ENCODE measurements at places on chromosomes 13 and 19.
A peak's percentile ranks its signal among the peaks of the same experiment; 100 is the strongest.

- DNase-seq = no peak
Measured at GRCh38 chr13:111880185-111880584, 186.8 kb upstream of the SOX1 start.

DNA sequence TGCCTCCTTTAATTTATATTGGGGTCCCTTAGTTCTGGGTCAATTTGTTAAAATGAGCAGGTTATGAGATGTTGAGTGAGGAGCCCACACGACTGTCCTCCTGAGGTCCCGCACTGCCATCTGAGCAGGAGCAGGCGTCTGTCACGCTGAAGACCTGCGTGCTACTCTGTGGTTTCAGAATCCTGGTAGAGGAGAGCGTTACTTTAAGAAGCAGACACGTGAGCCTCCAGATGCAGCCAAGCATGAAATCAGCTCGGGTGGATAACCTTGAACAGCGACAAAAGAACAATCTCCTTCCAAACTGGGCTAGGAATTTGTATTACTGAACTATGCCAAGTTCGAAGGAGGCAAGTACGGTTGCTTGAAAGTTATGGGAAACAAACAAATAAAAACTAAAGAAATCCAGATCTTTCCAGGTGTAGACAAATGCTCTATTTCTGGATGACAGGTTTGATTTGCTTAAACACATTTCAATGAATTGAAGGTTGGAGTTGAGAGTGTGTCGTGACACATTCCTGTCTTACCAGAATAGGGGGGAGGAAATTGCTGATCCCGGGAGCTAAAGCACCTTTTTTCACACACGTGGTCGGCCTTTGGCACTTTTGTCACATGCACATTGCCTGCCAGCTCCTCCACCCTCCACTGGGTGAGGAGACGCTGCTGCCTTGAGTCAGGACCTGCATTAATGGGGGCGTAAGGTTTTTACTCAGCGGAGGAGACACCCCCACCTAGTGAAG lies 945.5 kb upstream of the SLC10A2 start:
- no peak for DNase-seq

DNA sequence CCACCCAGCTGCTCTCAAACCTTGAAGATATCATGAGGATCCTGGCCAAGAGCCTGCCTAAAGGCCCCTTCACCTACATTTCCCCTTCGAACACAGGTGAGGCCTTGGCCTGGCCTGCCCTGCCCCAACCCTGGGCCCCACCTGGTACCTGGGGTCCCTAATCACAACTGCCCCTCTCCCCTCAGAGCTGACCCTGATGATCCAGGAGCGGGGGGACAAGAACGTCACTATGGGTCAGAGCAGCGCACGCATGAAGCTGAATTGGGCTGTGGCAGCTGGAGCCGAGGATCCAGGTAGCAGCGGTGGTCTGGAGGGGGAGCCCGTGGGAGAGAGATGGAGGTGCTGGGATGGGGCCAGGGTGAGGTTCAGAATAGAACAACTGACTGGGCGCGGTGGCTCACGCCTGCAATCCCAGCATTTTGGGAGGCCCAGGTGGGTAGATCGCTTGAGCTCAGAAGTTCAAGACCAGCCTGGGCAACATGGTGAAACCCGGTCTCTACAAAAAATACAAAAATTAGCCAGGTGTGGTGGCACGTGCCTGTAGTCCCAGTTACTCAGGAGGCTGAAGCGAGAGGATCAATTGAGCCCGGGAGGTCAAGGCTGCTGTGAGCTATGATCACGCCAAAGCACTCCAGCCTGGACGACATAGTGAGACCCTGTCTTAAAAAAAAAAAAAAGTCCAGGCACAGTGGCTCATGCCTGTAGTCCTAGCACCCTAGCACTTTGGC lies 17.5 kb downstream of the DDX39A start:
- no peak for DNase-seq

DNA sequence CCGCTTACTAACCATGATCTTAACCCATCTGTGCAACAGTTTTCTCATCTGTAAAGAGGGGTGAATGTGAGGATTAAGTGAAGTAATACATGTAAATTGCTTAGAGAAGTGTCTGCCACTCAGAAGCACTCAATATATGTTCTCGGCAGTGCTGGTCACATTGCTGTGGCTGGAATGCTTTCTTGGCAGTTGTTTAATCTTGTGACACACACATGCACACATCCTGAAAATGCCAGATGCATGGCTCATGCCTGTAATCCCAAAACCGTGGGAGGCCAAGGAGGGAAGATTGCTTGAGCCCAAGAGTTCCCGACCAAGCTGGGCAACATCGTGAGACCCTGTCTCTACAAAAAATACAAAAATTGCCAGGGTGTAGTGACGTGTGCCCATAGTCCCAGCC lies 4.9 kb upstream of the DMKN start:
- no peak for DNase-seq

- no peak for DNase-seq
Measured at GRCh38 chr13:98858191-98858590, 105.7 kb upstream of the SLC15A1 start.

DNA sequence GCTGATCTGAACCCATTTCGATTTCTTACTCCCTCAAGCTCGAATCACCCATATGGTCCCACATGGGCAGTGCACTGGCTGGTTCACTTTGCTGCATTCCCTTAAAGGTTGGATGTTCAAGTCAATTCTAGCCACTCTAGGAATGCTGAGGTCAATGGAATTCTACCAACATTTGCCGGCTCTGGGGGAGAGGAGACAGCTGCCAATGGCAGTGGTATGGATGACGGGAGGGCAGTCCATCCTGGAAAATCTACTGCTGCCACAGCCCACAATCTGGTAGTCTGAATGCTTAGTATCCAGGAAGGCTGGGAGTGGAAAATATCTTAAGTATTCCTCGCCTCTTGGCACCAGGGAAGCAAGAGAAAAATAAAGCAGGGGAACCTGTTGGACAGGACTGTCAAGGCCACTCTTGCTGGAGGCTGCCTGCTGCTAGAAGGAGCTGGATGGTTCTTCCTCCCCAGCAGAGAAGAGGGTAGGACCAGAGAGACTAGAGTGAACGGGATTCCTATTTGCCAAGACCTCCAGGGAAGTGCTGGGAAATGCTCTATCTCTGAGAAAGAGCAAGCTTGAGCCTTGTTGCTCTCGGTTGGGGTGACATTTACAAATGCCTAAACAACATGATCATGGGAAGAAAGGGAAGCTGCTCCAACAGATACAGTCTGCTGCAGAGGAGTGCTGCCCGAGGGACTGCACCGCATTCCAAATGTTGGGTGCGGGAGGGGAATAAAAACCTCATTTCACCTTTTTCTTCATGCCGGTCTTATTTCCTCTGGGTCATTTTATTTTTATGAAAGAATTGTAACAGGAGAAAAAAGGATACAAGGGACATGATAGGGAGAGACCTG lies 20.7 kb upstream of the HMGB1 start:
- DNase-seq = peak; percentile 76

DNA sequence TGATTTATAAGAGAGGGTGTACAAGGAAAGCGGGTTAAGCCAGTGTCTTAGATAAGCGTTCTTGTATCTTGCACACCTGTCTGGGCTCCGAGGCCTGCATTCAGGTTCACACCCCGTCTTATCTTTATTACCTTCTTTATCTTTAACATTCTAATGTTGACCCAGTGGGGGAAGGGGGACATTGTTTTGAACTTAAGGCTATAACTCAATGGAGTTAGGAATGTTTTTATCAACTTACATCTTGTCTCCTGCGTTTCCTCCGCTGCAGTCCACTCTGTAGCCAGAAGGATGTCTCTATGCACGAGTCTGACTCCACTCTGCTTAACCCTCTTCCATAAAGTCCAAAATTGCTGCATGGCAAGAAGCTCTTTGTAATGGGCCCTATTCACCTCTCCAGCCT lies 71.2 kb downstream of the FGF9 start:
- no peak for DNase-seq

GRCh38 chr19:23283925-23284324 lies 33.7 kb upstream of the ZNF724 start:
- peak; percentile 22 for DNase-seq

- DNase-seq = peak; percentile 56
Measured at GRCh38 chr13:24035411-24035810, 125.1 kb upstream of the SPATA13 start.

DNA sequence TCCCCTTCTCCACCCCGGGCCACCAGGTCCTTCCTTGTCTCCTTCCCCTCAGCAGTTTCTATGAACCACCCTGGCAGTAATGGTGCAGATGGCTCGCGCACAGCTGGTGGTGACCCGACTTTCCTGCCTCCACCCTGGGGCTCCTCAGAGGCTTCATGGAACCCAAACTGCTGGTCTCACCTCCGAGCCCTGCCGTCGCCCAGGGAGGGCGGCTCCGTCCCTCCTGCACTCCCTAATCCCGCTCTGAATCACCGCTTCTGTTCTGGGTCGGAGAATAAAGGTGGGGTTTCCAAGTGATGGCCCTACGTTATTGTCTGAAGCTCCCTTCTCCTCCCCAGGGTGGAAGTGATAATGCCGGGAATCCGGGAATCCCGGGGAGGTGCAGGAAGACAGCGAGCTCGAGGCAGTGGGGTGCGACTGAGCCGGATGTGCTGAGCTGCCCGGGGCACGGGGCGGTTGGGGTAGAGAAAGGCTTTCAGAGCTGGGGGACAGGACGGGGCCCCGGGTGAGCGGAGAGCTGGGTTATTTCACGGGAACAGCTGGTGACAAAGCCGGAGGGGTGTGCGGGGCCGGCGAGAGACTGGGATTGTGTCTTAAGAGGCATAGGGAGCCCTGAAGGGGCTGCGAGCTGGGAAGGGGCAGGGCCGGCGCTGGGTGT lies 711 bp downstream of the FUT2 start:
- no peak for DNase-seq

DNA sequence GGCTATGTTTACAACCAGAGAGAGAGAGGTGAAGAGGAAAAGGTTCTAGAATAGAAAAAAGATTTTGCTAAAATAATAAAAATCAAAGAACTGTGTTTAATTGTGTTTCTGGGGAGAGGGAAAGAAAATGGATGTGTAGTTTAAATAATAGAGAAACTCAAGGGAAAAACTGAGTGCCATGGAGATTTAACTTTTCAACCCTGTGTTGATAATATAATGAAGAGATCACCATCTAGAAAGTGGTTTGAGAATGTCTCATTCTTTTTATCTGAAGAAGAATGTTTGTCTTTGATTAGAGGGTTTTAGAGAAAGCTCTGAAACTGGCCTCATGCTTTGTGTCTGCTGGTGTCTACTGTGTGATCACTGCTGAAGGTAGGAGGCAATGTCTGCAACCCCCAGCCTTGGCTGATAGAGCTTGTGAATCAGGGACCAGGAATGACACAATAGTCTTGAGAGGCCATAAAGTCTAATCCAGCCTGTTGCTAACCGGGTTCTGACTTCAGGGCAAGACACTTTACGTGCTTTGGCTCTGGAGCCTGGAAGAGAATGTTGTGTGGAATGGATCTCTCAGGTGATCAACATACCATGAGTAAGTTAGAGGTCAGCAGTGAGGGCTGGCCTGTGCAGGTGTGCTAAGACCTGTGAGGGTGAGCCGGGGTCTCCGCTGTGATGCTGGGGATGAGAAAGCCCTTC lies 5.4 kb downstream of the COL4A2 start:
- DNase-seq = no peak

- DNase-seq = peak; percentile 46
Measured at GRCh38 chr19:19591133-19591825, 27.2 kb downstream of the PBX4 start.

GRCh38 chr19:3057275-3057714 lies 5.0 kb downstream of the TLE5 start:
- peak; percentile 73 for DNase-seq

DNA sequence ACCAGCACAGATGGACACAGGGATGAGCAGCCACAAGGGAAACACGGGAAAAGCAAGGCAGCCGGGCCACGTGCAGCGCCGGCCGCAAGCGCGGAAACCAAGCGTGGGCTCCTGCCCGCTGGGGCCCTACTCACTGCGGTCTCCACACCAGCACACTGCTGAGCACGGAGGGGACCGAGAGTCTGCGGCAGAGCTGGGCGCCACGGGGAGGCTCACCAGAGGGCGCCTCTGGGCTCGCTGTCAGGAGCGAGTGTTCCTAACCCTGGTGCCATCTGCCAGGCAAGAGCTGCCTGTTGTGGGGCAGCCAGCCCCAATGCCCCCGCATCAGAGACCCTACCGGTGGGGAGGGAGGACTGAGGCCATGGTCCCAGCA lies 26.5 kb downstream of the MPND start:
- no peak for DNase-seq

GRCh38 chr19:45575216-45575615 lies 9.4 kb downstream of the OPA3 start:
- DNase-seq = no peak

- DNase-seq = peak; percentile 66
Measured at GRCh38 chr19:3276341-3276799, 51.9 kb downstream of the CELF5 start.

GRCh38 chr13:44271031-44271455 lies 102.6 kb upstream of the SERP2 start:
- DNase-seq = no peak

DNA sequence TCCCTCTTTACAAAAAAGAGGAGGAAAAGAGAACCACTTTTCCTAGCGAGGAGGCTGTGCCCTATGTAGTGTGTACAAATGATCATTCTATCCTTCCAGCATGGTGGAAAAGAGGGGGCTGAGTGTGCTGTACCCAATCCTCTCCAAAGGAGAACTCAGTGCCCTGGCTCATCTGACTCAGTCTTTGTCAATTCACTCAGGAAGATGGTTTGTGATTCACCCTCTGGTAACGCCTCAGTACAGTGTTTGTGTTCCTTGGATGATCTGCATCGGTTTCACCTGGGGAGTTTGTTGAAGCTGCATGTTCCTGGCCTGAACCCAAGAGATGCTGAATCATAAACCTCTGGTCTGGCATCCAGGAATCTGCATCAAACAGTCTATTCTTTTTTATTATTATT lies 18.3 kb upstream of the ENOX1 start:
- peak; percentile 28 for DNase-seq

GRCh38 chr13:41384749-41385503 lies 72.4 kb upstream of the RGCC start:
- DNase-seq = no peak

DNA sequence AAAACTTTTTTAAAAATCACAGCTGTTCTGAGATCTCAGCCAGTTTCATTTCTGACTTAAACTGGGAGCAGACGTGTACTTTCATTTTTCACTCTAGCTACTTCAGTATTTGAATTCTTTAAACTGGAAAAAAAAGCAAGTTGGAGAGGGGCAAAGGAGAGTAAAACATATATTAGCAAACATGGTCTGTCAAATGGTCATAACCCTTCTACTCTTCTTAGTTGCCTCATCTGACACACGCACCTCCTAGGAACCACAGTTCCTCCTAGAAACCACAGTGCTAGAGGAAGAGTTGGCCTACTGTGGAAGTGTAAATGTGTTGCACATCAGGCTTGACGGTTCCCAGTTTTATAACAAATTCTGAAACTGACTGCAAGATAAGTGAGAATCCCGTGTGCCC lies 47.2 kb downstream of the TM9SF2 start:
- no peak for DNase-seq

DNA sequence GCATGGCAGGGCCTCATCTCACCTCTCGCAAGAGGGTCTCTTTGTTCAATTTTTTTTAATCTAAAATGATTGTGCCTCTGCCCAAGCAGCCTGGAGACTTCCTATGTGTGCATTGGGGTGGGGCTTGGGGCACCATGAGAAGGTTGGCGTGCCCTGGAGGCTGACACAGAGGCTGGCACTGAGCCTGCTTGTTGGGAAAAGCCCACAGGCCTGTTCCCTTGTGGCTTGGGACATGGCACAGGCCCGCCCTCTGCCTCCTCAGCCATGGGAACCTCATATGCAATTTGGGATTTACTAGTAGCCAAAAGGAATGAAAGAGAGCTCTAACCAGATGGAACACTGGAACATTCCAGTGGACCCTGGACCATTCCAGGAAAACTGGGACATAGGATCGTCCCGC lies 8.0 kb downstream of the FXYD3 start:
- DNase-seq = no peak

- no peak for DNase-seq
Measured at GRCh38 chr19:41298348-41298964, 11.5 kb upstream of the CCDC97 start.

GRCh38 chr19:32067685-32068084 lies 277.7 kb upstream of the ZNF507 start:
- DNase-seq = no peak

Measured in LNCaP clone FGC (cell line).